CD4-positive, alpha-beta T cell (primary cell): ENCODE measurements at places on chromosomes 2 and 18. TPM values are rescaled to one million over a fixed set of nuclear protein-coding genes. Genes with fewer than 3 reads are reported as not detected.
A peak's percentile ranks its signal among the peaks of the same experiment; 100 is the strongest.

FBXO48 gene
- total RNA-seq = 0.44 TPM

SPATA3 gene
- not detected for total RNA-seq

DNA sequence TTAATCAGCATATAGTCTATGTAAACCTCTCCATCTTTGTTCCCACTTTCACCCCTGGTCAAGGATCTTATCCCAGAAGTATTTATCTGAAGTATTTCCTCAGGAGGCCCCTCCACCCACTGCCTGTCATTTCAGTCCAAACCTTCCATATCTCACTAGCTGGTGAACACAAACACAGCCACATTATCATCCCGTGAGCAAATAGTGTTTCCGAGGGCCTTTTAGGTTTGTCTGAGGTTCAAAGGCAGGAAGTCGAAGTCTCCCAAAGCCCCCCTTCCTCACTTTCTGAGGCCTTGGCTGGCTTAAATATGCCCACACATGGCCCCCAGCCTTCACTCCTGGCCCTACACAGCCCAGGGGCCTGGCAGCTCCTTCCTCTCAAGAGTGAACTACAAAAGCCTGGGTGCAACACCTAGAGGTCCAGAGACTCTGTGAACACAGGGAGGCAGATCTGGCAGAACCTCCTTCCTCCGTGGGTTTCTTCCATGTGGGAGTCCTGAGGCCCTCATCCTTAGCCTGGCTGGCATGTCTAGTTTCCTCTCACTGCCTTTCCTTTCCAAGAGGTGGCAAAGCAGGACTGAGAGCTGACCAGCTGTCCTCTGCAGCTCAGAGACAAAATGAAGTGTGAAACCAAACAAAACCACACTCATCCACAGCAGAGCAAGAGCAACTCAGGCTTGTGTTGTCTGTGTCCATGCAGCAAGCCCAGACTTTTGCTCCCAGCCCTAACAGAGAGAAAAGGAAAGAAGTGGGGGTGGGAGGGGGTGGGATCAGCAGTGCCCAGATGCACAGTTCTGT lies 264.2 kb downstream of the SS18 start:
- no peak overlapping the region for H3K4me3 ChIP-seq
- no peaks in the 10 kb centered on the region for H3K36me3 ChIP-seq
- H3K27me3 ChIP-seq = no peaks in the 10 kb centered on the region
- no peak overlapping the region for H3K27ac ChIP-seq

GRCh38 chr2:226117510-226118065 lies 682.0 kb downstream of the IRS1 start:
- no peaks in the 10 kb centered on the region for H3K27me3 ChIP-seq
- no peaks in the 10 kb centered on the region for H3K36me3 ChIP-seq
- no peak overlapping the region for H3K27ac ChIP-seq
- no peak overlapping the region for H3K4me3 ChIP-seq
- no peaks in the 10 kb centered on the region for H3K4me1 ChIP-seq

DNA sequence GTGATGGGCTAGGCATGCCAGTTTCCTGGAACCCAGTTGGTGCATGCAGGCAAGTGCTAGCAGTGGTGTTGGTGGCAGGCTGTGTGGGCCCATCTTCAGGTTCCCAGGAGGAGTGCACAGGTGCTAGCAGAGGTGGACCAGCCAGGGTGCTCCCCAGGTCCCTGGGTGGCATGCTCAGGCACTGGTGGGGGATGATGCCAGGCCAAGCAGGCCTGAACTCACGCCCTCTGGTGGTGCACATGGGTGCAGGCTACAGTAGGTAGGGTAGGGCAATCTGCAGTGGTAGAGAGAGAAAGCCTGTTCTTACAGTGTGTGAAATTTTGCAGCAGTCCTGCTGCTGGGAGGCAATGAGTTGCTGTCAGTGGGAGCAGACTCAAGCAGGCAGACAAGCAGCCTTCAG lies 1651.8 kb downstream of the DPP10 start:
- H3K36me3 ChIP-seq = no peaks in the 10 kb centered on the region
- DNase-seq = no peak
- H3K4me3 ChIP-seq = no peak overlapping the region
- no peak overlapping the region for H3K27ac ChIP-seq
- no peaks in the 10 kb centered on the region for H3K4me1 ChIP-seq

DNA sequence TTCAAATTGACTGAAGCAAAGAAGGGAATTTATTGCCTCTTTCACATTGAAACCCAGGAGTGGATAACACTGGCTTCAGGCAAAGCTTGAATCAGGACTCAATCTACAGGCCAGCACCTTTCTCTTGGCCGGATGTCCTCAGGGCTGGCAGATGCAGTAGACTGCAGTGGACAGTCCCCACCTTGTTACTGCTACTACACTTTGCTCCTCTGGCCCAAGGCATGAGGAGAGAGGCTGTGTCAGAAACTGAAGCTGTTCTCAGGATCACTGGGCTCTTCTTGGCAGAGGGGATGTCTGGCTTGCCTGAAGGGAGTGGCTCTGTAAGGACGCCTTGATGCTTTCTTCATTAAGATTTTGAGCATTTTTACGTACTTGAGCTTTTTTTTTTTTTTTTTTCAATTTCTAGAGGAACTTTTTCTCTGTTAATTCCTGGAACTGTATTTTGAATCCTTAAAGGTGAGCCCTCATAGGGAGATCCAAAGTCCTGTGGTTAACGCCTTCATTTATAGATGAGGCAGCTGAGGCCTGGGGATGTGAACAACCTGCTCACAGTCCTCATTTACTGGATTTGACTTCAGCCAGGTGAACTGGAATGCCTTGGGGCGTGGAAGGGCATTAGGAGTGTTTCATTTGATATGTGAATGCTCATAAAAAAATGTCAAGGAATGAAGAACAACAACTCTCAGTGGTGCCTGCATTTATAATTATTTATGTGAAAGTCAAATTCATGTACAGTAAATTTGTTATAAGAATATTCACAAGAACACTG lies 36.6 kb downstream of the CASP10 start:
- no peak for DNase-seq
- H3K4me1 ChIP-seq = peaks cover 27% of the 10 kb centered on the region
- no peak overlapping the region for H3K4me3 ChIP-seq
- H3K27ac ChIP-seq = peak overlapping the region; percentile 48
